ENCODE measurements at places on chromosomes 7 and 10. TPM values are rescaled to one million over a fixed set of nuclear protein-coding genes. Genes with fewer than 3 reads are reported as not detected.

GRCh38 chr7:152366662-152367061, 69.1 kb downstream of the KMT2C start:
- peaks cover 12% of the 10 kb centered on the region for H3K4me1 ChIP-seq
- no peak overlapping the region for H3K27ac ChIP-seq
- H3K4me3 ChIP-seq, result no peak overlapping the region

Gene TUBAL3
- polyA plus RNA-seq, result not detected

- no peak overlapping the region for H3K4me3 ChIP-seq
- peaks cover 12% of the 10 kb centered on the region for H3K4me1 ChIP-seq
- H3K36me3 ChIP-seq, result no peaks in the 10 kb centered on the region
- no peak for DNase-seq
- no peak overlapping the region for H3K27ac ChIP-seq
These were observed 74.0 kb upstream of the SAMD8 start for GRCh38 chr10:75037171-75038153.

Gene UCMA
- polyA plus RNA-seq, result not detected

Gene TAS2R5
- polyA plus RNA-seq, result 1.3 TPM

DNA sequence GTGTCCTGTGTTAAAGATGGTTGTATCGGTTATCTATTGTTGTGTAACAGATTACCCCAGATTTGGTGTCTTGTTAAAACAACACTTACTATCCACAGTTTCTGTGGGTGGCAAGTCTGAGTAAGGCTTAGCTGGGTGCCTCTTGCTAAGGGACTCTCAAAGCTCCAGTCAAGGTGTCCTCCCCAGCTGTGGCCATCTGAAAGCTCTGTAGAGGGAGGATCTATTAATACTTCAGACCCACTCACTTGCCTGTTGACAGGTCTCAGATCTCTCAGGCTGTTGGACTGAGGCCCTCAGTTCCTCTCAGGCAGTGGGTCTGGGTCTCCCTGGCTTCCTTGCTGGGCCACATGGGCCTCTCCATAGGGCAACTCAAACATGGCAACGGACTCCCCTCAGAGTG, 19.6 kb downstream of the ARID5B start:
- H3K4me3 ChIP-seq, result no peak overlapping the region
- no peaks in the 10 kb centered on the region for H3K27me3 ChIP-seq
- no peak for DNase-seq
- peaks cover 2% of the 10 kb centered on the region for H3K36me3 ChIP-seq

- H3K36me3 ChIP-seq, result no peaks in the 10 kb centered on the region
- DNase-seq, result no peak
- no peak overlapping the region for H3K4me3 ChIP-seq
- H3K4me1 ChIP-seq, result peaks cover 46% of the 10 kb centered on the region
- peaks cover 13% of the 10 kb centered on the region for H3K27me3 ChIP-seq
These were observed 5.1 kb downstream of the SHH start for GRCh38 chr7:155807065-155807671.

- no peaks in the 10 kb centered on the region for H3K27me3 ChIP-seq
- no peaks in the 10 kb centered on the region for H3K4me1 ChIP-seq
- H3K36me3 ChIP-seq, result no peaks in the 10 kb centered on the region
- no peak overlapping the region for H3K4me3 ChIP-seq
- no peak for DNase-seq
These were observed 30.9 kb upstream of the SMKR1 start for GRCh38 chr7:129471402-129471827.

Gene TMEM130
- not detected for polyA plus RNA-seq

DNA sequence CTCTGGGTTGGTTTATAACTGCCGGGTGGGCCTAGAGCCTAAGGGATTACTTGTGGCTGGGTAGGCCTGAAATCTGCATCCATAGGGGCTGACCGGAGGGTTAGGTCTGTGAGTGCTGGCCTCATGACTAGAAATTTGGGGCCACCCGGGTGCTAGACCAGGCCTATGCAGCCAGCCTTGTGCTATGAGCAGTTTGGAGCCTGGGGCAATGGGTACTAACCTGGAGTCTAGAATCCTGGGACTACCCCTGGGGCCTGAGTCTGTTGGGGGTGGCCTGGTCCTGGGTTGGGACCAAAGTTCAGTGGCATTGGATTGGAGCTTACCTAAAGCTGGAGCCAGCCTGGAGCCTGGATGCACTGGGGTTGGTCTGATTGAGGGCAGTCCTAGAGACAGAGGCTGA, 995.2 kb downstream of the ANKRD7 start:
- no peak for DNase-seq
- H3K4me3 ChIP-seq, result no peak overlapping the region
- no peaks in the 10 kb centered on the region for H3K4me1 ChIP-seq

Gene EPHA1
- polyA plus RNA-seq, result 0.50 TPM

DNA sequence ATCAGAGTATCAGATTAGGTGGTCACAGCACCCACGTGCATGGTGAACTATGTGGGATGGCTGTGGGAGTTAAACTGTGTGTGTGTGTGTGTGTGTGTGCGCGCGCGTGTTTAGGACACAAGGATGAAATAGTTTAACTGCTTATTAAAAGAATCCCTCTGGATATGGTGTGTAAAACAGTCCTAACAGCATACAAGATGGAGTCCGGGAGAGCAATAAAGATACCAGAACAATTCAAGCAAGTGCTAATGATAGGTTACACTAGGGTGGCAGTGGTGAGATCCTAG, 202.2 kb downstream of the IPMK start:
- H3K4me3 ChIP-seq, result no peak overlapping the region
- no peaks in the 10 kb centered on the region for H3K36me3 ChIP-seq
- H3K27ac ChIP-seq, result no peak overlapping the region
- no peak for DNase-seq
- no peaks in the 10 kb centered on the region for H3K4me1 ChIP-seq
- no peaks in the 10 kb centered on the region for H3K27me3 ChIP-seq

Gene ADCY1
- polyA plus RNA-seq, result 0.12 TPM

DNA sequence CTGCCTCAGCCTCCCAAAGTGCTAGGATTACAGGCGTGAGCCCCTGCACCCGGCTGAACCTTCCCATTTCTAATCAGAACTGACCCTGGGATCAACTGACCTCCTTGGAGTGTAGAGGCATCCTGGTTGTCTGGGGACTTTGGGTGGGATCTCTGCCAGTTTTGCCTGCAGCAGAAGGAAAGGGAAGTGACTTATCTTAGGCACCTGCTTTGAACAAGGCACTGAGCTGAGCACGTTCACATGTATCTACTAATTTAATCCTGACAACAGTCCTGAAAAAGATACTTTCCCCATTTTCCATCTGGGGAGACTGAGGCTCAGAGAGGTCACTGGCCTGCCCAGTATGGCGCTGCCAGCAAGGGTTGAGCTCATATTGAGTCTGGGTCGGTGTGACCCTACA, 153.4 kb downstream of the CUX1 start:
- no peak for DNase-seq
- no peak overlapping the region for H3K27ac ChIP-seq
- no peaks in the 10 kb centered on the region for H3K4me1 ChIP-seq
- H3K36me3 ChIP-seq, result no peaks in the 10 kb centered on the region

- DNase-seq, result no peak
- no peaks in the 10 kb centered on the region for H3K4me1 ChIP-seq
- no peak overlapping the region for H3K4me3 ChIP-seq
- H3K27me3 ChIP-seq, result no peaks in the 10 kb centered on the region
- H3K36me3 ChIP-seq, result no peaks in the 10 kb centered on the region
These were observed 121.3 kb downstream of the AVL9 start for GRCh38 chr7:32616625-32617024.

Gene C10orf53
- polyA plus RNA-seq, result not detected

- no peaks in the 10 kb centered on the region for H3K36me3 ChIP-seq
- H3K27ac ChIP-seq, result no peak overlapping the region
- no peaks in the 10 kb centered on the region for H3K4me1 ChIP-seq
- H3K27me3 ChIP-seq, result no peaks in the 10 kb centered on the region
- DNase-seq, result no peak
These were observed 10.3 kb upstream of the PAPOLB start for GRCh38 chr7:4871930-4872675.

Gene FAM25G
- not detected for polyA plus RNA-seq

GRCh38 chr10:107554333-107554732, 389.8 kb upstream of the SORCS1 start:
- peaks cover 21% of the 10 kb centered on the region for H3K4me1 ChIP-seq
- no peaks in the 10 kb centered on the region for H3K27me3 ChIP-seq
- peak overlapping the region; percentile 36 for H3K27ac ChIP-seq
- no peaks in the 10 kb centered on the region for H3K36me3 ChIP-seq
